ENCODE measurements at places on chromosomes 12 and 14.

DNA sequence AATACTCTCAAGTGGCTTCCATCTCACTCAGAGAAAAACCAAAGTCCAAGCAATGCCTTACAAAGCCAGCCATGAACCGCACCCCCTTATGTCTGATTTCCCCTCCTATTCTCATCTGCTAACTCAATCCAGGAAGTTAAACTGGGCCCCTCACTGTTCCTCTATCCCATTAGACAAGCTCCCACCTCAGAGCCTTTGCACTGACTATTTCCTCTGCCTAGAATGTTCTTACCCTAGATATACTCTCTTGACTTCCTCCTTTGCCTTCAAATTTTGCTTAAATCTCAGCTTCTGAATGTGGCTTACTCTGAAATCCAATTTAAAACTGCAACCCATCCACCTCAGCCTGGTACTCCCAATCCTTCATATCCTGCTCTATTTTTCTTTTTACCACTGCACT is 257.0 kb upstream of the USP15 start:
- no peak for DNase-seq

DNA sequence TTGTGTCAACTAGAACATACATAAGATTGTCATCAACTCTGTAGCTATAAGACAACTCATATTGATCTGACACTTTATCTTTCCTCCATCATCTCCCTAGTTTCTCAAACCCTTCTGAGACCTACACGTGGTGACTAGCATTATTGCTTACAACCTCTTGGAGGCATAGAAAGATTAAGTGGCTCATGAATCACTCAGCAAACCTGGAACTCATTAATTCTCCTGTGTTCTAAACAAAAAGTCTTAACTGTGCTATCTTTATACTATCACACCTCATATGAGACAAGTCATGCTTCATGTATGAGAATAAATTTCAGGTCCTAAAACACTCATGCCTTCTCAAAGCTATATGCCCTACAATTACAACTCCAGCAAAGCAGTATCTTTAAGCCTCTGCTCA is 408.6 kb upstream of the SYT1 start:
- DNase-seq, result no peak

GRCh38 chr14:71933001-71933587 is 865 bp downstream of the RGS6 start:
- DNase-seq, result no peak

DNA sequence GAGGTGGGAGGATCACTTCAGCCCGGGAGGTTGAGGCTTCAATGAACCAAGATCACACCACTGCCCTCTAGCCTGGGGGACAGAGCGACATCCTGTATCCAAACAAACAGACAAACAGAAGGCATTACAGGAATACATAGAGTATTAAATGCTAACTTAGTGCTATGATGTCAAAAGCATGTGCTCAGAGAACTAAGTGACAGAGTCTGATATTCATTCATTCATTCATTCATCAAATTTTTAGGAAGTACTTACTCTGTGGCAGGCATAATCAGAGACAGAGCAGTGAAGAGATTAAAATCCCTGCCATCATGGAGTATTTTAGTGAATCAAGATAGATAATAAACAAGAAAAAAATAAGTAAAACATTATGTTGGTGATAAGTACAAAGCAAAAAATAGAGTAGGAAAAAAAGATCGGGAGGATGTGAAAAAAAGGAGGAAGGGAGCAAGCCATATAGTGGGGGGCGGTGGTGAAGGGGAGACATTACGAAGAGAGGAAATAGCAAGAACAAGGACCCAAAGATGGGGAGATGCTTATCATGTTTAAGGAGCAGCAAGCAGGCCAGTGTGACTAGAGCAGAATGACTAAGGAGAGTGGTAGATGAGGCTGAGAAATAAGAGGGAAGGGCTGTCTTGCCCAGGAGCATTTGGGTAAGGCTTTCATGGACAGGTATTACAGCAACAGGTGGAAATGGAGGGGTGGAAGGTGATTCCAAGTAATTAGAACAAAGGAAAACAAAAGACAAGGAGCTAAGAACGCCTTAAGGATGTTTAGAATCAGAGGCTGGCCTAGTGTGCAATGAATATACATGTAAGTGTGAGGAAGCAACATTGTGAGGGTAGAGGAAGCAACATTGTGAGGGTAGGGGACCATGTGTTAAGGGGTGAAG is 2.8 kb downstream of the MAP4K5 start:
- DNase-seq, result no peak

DNA sequence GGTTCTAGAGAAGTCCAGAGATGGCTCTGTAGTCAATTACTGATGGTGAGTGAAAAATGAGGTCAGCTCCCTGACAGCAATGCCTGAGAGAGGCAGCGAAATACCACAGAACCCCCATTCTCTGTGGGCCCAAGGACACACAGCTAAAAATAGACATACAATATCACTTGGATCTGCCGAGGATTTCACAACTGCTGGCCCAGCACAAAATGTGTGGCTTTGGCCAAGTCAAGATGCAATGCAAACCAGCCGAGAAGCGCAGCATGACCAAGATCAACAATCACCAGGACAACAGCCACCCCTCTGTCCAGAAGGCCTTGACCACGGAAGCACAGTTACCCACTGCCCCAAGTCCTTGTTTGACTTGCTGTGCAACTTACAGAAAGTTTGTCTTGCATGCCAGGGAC is 52.2 kb downstream of the CKAP4 start:
- no peak for DNase-seq

DNA sequence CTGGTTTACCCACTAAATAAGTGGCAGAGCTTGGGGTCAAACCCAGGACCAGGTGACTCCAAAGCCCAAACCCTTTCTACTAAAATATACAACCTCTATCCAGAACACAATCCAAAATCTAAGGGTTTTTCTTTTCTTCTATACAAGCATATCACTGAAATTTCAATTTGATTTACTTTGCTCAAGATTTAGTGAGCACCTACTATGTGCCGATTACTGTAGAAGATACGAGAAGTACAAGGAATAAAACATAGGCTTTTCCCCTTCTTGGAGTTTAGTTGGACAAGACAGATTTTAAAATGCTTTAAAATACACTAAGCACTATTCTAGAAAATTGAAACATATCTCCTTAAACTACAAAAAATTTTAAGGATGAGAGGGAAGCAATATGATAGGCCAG is 2.8 kb downstream of the L3HYPDH start:
- DNase-seq, result no peak

DNA sequence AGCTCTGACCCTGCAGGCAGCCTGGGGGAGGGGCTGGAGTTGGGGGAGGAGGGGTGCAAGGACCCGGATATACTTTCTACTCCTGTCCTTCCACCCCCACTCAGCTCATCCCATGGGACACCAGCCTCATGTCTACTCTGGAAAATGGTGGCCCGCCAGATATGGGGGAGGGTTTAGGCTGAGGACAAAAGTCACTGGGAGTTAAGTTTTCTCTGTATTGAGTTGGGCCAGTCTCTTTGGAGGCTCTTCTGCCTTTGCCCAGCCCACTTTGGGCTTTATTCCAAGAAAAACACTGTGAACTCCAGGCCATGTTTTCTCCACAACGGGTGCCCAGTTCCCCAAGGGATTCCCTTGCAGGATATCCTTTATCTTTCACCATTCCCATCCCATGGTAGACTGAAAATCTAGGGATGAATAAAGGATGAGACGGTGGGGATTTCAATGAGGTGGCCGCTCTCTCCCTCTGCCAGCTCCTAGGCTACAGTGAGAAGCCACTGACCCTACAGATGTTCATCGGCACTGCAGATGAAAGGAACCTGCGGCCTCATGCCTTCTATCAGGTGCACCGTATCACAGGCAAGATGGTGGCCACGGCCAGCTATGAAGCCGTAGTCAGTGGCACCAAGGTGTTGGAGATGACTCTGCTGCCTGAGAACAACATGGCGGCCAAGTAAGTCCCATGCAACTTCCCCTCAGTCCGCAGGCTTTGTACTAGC is 4.9 kb downstream of the NFATC4 start:
- no peak for DNase-seq

GRCh38 chr12:57003395-57003794 is 3.0 kb downstream of the ZBTB39 start:
- no peak for DNase-seq

GRCh38 chr12:13175499-13175898 is 21.0 kb upstream of the EMP1 start:
- no peak for DNase-seq

- no peak for DNase-seq
Measured at GRCh38 chr14:96265383-96266095, 9.5 kb downstream of the BDKRB1 start.
